ENCODE measurements at places on chromosomes 4 and X.
A peak's percentile ranks its signal among the peaks of the same experiment; 100 is the strongest.

DNA sequence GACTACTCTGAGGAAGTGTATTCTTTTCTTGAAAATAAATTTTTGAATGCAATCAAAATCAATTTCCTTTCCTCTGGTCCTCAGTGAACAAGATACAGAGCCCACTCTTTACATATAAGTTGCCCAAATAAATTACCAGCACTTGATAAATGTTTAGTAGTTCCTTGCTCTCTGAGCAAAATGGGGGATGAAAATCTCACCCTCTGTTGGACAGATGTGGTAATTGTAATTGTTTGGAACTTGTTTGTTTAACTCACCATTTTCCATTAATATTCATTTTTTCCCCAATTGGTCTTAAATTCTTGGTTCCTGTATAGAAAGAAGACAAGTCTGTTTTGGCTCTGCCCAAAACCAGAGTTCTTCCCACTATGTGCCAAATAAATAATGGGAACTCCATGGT, 146.3 kb downstream of the LDB2 start:
- no peak for DNase-seq

DNA sequence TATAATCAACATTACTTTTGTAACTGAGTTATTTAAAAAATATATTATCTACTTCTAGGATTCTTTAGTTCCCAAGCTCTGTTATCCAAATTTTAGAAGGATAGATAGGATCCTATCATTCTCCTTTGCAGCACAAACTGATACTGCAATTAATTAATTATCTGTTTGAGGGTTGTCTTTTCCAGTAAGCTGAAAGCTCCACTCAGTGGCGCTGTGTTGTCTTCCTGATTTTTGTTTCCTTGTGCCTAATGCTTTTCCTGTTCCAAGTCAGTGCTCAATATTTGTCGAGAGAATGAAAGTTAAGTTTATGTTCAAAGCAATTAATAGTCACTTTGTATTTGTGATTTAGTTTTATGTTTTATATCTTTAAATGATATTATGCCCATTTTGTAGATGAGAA, 107.4 kb upstream of the ANK2 start:
- no peak for DNase-seq

GRCh38 chr4:152099555-152099954, 338.7 kb upstream of the GATB start:
- no peak for DNase-seq

DNA sequence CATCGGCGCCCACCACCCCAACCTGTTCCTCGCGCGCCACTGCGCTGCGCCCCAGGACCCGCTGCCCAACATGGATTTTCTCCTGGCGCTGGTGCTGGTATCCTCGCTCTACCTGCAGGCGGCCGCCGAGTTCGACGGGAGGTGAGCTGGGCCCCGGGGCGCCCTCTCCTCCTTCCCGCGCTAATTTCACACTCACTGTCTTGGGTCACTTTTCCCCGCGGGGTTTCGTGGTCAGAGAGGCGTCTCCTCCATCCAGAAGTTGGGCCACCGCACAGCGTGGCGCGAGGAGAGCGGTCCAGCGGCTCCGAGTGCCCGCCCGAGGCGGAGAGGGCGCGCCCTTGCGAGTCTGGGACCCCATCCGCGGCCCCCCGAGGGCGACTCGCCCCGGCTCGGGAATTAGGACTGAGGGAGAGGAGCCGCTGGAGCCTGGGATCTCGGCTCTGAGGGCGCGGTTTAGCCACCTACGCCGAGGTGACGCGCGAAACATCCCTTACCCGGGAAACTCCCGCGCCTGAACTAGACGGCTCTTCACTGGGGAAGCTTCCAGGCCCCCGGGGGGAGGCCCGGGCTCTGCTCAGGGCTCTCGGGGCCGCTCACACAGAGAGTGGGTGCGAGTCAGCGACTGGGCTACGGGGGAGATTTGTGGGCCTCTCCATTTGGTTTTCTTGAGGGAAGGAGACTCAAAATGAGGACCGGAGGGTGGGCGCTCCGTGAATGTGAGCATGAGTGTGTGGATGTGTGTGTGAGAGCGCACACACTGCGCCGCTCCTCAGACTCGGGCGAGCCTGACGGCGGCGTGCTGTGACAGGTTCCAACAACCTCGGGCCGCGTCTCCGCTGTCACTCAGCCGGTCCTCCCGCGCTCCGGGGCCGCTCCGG, 551 bp downstream of the NPNT start:
- peak; percentile 29 for DNase-seq

GRCh38 chrX:128439159-128439558, 387.0 kb upstream of the ACTRT1 start:
- no peak for DNase-seq

GRCh38 chrX:38220024-38220414, 652 bp downstream of the SRPX start:
- no peak for DNase-seq

DNA sequence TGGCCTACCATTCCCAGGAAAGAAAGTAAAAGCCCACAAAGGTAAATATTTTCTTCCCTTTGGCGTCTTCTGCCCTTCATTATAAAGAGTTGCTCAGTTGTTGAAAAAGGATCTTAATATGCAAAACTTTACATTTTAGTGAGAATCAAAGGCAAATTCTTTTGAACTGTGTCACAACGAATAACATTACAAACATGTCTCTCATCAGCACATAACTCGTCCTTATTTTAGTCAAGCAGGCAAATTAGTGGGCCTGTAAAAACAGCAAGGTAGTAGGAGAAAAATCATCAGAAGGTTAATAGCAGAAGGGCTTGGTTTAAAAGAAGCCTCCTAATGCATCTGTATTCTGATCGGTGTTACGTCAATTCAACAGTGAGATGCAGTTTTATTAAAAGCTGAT, 647.3 kb upstream of the DIPK2B start:
- no peak for DNase-seq

DNA sequence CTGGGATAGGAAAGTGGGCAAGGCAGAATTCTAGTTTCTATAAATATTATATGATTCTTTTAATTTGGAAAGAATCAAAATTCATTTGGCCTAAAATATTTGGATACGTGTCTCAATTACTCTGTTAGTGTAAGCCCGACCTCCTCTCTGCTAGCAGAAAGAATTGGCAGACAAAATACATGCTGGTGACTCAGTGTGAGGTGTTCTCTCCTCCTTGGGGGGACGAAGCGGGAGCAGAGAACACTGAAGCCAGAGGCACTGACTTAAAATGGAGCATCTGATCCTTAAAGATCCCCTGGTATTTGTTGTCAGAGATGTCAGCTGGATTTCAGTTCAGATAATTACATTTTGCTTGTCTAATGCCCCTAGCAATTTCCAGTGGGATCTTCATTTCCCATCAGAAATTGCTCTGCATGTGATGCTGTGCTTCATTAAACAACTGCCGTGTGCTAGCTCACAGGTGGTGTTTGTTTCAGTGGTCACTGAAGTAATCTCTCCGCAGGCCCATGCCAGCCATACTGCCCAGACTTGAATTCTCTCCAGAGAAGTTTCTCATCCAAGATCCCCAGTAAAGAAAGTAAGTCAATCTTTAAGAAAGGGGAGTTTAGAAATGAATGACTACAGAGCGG, 188.7 kb upstream of the TLL1 start:
- DNase-seq = no peak

DNA sequence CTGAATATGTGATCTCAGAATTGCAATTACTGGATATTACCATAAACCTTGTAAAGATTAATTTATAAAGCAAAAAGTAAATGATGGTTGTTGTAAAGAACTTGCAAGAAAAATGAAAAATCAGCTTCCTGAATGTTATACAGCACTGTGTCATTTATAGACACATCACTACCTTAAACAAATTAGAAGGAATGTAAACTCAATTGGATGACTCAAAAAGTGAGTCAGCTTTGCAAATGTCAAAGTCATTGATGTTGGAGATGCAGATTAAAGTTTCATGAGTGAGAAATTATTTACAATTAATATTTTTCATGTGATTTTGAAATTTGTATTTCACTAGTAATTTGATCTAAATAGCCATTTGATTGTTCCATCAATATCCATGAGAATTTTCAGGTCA, 193.2 kb downstream of the RAPGEF2 start:
- DNase-seq = no peak
